Mammary microvascular endothelial cell (primary cell): ENCODE measurements at places on chromosomes 12 and 14. TPM values are rescaled to one million over a fixed set of nuclear protein-coding genes. Genes with fewer than 3 reads are reported as not detected.

Gene NRXN3
- total RNA-seq, result 0.27 and 0.49 TPM in 2 replicates

Gene HPD
- total RNA-seq, result not detected in 2 replicates

Gene SCARB1
- total RNA-seq, result 47.4 and 50.2 TPM in 2 replicates

Gene OTOGL
- total RNA-seq, result 0.10 and 0.27 TPM in 2 replicates

Gene RAB2B
- 11.8 and 12.6 TPM in 2 replicates for total RNA-seq

Gene CCNT1
- 11.0 and 12.5 TPM in 2 replicates for total RNA-seq

Gene MYH6
- 0.05 TPM in 1 of 2 replicates, not detected in the other for total RNA-seq

Gene CLEC2A
- not detected in 2 replicates for total RNA-seq

Gene CELA1
- not detected in 2 replicates for total RNA-seq

Gene GNG2
- total RNA-seq, result 11.3 and 13.6 TPM in 2 replicates

Gene HOXC11
- not detected in 2 replicates for total RNA-seq

Gene ORMDL2
- total RNA-seq, result 37.3 and 40.5 TPM in 2 replicates

Gene ZDHHC22
- not detected in 2 replicates for total RNA-seq

Gene METTL17
- total RNA-seq, result 52.3 TPM in 2 replicates

Gene YLPM1
- 20.5 and 21.8 TPM in 2 replicates for total RNA-seq

Gene APOF
- not detected in 2 replicates for total RNA-seq

Gene KRT6C
- not detected in 2 replicates for total RNA-seq

Gene CCDC38
- 0.07 and 0.15 TPM in 2 replicates for total RNA-seq

Gene TAS2R7
- total RNA-seq, result not detected in 2 replicates

Gene SERPINA12
- not detected in 2 replicates for total RNA-seq

Gene PLEKHG7
- not detected in 2 replicates for total RNA-seq

Gene MTA1
- 33.2 and 44.0 TPM in 2 replicates for total RNA-seq

Gene CMKLR1
- total RNA-seq, result not detected in 2 replicates

Gene HAL
- total RNA-seq, result 0.74 TPM in 1 of 2 replicates, not detected in the other

Gene YEATS4
- 29.1 and 43.8 TPM in 2 replicates for total RNA-seq

Gene FAR2
- total RNA-seq, result 28.5 and 38.8 TPM in 2 replicates

Gene NXPH4
- not detected in 2 replicates for total RNA-seq

Gene SIX6
- not detected in 2 replicates for total RNA-seq

Gene MSI1
- not detected in 2 replicates for total RNA-seq

Gene KRT78
- not detected in 2 replicates for total RNA-seq

Gene RPGRIP1
- total RNA-seq, result 0.05 TPM in 1 of 2 replicates, not detected in the other

Gene DPY19L2
- 1.5 and 1.6 TPM in 2 replicates for total RNA-seq

Gene SLC6A12
- not detected in 2 replicates for total RNA-seq

Gene RALGAPA1
- 9.6 and 12.4 TPM in 2 replicates for total RNA-seq

Gene WASHC4
- total RNA-seq, result 66.8 and 71.3 TPM in 2 replicates

Gene CBX5
- total RNA-seq, result 38.4 and 40.4 TPM in 2 replicates

Gene CEBPE
- total RNA-seq, result not detected in 2 replicates

Gene RTL1
- total RNA-seq, result not detected in 2 replicates

Gene CD69
- total RNA-seq, result 0.25 and 0.40 TPM in 2 replicates

Gene C12orf60
- 0.74 and 1.1 TPM in 2 replicates for total RNA-seq

Gene RAD51AP1
- total RNA-seq, result 27.8 and 28.1 TPM in 2 replicates

Gene CIROP
- total RNA-seq, result not detected in 2 replicates

Gene PLD4
- not detected in 2 replicates for total RNA-seq

Gene SUSD6
- 14.8 and 15.7 TPM in 2 replicates for total RNA-seq

Gene DHH
- 3.5 and 4.4 TPM in 2 replicates for total RNA-seq

Gene NAA30
- total RNA-seq, result 13.7 and 16.1 TPM in 2 replicates

Gene FOXN4
- not detected in 2 replicates for total RNA-seq

Gene DAO
- not detected in 2 replicates for total RNA-seq

Gene AKAP5
- total RNA-seq, result 0.07 and 0.34 TPM in 2 replicates

Gene KRT86
- total RNA-seq, result 0.10 TPM in 1 of 2 replicates, not detected in the other

Gene ZNF740
- 4.5 and 9.0 TPM in 2 replicates for total RNA-seq

Gene LYZ
- total RNA-seq, result not detected in 2 replicates

Gene KLRK1
- total RNA-seq, result not detected in 2 replicates

Gene DLK1
- total RNA-seq, result not detected in 2 replicates

Gene MDM1
- total RNA-seq, result 5.6 and 6.6 TPM in 2 replicates

Gene PLEK2
- 28.0 and 29.5 TPM in 2 replicates for total RNA-seq

Gene KCNH5
- not detected in 2 replicates for total RNA-seq

Gene MAP1LC3B2
- 0.40 and 0.44 TPM in 2 replicates for total RNA-seq
